Breast epithelium (tissue), 4 donors: ENCODE measurements at places on chromosomes 4 and X.

DNA sequence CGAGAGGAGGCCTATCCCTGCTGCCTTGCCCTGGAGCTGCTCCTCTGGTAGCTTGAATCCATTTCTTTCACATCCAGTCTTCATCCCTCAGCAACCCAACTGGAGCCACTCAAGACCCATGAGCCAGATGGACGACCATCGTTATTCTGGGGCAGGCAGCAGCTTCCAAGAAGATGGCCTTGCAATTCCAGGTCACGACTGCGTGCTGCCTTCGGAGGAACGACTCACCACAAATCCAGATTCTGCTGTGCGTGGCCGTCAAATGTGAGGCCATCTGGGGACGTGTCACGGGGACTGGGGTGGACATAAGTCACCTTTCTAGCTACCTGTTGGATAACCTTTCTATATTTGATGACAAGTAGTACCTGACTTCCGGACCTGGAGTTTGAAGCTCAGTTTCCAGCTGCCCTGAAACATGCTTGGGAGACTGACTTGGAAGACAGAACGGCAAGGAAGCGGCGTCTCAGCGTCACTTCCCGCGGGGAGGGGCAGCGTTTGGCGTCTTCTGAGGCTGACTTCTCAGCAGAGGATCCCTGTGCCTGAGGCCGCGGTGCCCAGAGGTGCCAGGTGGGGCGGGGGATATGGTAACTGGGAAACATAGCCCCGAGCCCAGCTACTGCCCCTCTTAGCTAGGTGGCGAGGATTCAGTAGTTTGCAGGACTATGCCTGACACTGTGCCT is 11.7 kb upstream of the TMEM271 start:
- no peak for DNase-seq

DNA sequence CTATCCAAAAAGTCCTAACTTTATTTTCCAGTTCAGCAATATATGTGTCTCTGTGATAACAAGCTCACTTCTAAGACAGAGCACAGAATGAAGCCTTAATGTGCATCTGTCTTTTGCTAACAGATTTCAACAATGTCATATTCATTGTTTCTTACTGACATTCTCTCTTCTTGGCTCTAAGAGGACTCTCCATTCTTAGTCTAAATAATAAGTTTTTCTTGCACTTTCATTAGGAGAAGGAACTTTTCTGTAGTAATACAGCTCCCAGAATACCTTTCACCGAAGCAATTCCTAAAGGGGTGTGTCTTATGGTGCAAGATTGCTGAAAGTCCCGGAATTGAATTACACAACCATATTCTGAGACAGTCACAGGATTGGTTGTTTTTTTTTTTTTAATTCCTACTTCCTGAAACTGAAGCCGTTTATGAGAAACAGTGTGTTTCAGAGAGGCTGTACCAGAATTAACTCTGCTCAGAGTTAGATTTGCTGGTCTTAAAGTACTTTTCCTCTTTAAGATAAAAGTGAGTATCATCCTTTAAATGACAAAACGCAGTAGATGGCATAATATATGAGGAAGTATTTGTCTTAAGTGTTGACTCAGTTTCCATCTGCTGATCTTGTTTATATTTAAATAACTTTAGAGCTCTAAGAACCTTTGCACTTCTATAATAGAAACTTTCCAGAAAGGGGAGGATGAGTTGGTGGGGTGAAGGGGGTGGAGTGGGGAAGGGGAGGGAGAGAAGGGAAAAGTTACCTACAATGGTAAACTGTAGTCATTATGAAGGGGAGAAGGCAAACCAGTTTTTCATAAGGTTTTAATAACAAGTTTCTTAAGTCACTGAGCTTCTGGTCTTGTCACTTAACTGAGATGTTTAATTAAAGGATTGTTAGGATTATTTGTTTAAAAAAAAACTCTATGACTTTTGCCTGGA is at the start of gene ALPK1:
Gene ALPK1, plus strand, starts transcription at position 421 of the 932 bp plus-strand sequence.
- no peak for DNase-seq

GRCh38 chr4:150173432-150173861 is 95.2 kb downstream of the DCLK2 start:
- no peak for DNase-seq

DNA sequence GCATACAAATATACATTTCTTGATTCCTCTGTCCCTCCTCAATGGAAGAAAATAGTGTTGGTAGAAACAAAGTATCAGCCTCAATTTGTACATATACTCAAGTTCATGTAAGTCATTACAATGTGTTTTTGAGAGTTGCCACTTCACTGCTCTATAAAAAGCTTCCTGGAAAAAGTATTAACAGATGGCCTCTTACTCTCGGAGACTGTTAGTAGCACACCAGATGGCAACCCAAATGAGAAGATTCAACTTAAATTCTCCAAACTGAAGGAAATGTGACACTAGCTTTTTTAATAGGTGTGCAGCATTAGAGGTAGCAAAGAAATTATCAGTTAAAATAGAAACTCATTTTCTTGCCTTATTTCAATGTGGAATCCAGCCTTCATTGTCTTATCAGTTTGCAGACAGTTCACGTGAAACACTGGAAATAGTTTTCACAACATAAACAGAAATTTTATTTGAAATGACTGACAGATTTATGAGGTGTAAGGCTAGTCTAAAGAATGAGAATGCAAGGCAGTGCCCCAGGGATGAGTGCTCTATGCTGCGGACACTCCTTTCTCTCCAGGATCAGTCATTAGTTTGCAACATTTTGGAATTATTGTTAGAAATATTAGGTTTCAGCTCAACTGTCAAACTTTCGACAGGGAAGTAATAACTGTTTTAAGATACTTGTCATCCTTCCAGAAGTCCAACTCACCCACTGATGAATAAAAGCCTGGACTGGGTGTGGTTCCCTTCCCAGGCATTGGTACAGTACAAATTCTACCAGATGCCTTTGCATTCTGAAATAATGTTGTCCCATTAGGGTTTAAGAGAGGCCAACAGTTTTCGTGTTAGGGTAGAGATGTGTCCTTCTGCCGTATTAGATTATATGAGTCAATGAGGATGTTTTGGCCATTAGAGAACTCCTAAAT is 50.9 kb downstream of the IDS start:
- no peak for DNase-seq

GRCh38 chr4:123455360-123455759 is 58.8 kb downstream of the SPRY1 start:
- DNase-seq: no peak

- no peak for DNase-seq
Observed at GRCh38 chr4:108885211-108885610, 122.4 kb upstream of the ETNPPL start.

- DNase-seq: no peak
Observed at GRCh38 chrX:148695255-148695654, 194.8 kb downstream of the AFF2 start.

GRCh38 chr4:155972098-155972497 is 18.4 kb upstream of the CTSO start:
- DNase-seq: no peak

DNA sequence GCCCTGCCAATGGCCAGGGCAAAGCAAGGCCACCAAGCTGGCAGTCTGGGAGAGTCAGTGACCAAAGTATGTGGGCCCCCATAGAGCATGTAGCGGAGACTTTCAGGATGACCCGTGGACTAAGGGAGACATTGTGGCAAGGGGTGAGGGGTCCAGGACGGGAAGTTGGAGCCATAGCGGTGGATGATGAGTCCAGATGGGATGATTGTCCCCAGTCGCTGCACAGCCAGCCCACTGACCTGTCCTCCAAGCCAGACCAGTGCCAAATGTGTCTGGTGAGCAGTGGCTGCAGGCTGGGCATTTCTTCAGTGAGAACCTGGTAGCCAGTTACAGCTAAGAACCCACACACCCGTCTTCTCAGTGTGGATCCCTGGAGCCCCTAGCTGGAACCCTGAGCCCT is 34.3 kb downstream of the ZNF185 start:
- DNase-seq: no peak

- no peak for DNase-seq
Observed at GRCh38 chr4:128388352-128388630, 100.7 kb upstream of the PGRMC2 start.

DNA sequence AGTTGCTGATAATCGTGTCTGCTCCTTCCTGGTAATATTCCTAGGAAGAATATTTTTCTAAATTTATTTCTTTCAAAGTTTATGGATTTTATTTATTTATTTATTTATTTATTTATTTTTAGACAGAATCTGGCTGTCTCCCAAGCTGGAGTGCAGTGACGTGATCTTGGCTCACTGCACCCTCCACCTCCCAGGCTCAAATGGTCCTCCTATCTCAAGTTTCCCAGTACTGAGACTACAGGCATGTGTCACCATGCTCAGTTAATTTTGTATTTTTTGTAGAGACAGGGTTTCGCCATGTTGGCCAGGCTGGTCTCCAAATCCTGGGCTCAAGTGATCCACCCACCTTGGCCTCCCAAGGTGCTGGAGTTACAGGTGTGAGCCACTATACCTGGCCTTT is 48.9 kb downstream of the PDLIM5 start:
- no peak for DNase-seq

DNA sequence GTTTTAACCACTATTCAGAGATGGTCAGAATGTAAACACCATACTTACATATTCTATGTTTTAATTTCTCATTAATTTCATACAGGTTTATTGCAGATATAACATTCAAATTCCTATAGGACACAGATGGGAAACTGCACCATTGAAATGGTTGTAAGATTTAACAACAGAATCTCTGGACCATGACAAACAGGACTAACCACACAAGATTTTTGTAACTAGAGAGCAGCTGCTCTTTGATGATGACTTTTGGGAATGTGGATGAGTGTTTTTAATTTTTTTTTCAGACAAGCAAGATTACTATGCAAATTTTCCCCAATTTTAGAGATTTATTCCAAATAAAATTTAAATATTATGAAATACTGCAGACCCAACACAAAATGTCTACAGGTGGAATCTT is 610.2 kb downstream of the PCDH18 start:
- no peak for DNase-seq

DNA sequence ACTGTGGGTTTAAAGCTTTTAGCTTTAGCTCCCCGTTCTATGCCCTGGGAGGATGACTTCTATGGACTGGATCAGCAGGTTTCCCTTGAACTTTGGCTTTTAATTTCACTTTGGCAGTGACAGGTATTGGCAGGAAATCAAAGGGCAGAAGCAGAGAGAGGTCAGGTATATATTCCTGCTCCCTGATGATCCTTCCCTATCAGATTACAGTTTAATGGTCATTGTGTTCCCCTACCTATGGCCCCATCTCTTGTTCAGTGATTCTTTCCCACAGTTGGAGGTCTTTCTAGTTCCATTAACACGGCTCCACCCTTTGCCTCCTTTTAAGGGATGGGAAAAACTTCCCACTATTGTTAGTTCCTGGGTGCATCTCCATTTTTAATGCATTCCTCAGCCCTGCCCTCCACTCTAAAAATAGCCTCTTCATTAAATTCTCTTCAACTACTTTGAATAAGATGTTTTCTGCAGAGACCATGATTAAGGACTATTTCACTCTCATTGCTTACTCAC is 107.8 kb upstream of the TMEM47 start:
- no peak for DNase-seq

GRCh38 chr4:55510685-55511084 is 36.0 kb downstream of the CLOCK start:
- DNase-seq: no peak

DNA sequence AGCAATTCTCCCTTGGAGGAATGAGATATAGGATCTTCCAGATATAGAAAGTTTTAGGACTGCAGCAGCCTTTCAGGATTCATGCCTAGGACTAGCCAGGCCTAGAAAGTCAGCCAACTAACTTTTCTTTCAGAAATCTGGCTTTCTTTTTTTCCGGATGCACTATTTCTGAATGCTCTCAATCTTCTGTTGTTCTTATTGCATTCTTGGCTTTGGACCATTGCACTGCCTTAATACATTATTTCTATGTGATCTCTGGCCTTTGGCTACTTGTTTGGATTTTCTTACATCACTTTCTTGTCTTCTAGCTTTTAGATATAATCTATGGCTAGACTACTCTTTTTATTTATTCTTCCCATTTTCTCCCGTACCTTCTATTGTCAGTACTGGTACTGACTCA is 813.1 kb upstream of the HTR2C start:
- DNase-seq: no peak

- DNase-seq: no peak
Observed at GRCh38 chrX:97266406-97267121, 382.9 kb downstream of the RPA4 start.

GRCh38 chr4:77076889-77077635 is 1.3 kb upstream of the CCNI start:
- DNase-seq: no peak

DNA sequence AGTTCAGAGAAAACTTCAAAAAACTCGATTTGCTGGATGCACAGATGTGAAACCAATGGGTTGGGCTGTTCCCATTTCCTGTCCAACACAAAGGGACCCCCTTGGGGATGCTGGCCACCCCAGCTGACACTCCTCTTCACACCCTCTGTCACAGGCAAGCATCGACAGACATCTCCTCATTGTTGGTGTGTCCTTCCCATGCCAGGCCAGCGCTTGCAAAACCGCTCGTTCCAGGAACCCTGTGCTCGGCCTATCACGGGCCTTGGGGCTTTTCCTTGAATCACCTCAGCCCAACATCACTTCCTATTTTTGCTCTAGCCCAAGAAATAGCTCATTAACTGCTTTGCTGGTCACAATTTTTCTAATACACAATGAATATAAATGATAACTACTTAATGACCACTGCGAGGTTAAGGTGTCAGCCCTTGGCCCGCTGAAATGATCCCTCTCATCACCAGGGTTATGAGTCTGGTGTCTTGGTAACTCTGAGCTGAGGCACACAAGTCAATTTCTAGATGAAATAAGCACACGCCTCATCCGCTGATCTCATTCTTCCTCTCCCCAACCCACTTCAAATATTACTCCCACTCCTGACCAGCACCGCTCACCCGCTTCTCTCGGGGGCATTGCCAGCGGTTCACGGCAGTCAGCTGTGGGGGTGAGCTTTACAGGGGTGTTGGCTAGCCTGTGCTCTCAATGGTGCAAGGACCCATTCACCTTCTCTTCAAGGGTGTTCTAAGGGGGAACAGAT is 32.3 kb downstream of the BCOR start:
- DNase-seq: no peak

- DNase-seq: no peak
Observed at GRCh38 chrX:78377186-78377585, 49.8 kb upstream of the CYSLTR1 start.

- DNase-seq: no peak
Observed at GRCh38 chr4:83112231-83112630, 2.3 kb downstream of the PLAC8 start.

DNA sequence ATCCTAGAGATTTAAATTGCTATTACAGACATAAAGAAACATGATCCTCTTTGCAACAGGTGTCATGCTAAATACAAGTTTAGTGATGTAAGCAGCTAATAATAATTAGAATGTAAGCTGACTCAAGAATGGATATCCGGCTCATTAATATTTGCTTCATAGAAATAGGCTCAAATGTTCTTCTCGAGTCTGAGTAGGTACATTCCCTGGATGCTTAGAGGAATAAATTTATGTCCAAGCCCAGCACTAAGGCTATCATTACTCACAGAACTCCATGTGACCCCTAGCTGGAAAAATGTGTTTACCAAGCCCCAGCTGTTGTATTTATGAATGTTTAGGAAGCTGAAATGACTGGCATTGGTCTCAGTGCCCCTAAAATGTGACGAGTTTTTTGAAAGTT is 87.6 kb upstream of the TSPAN7 start:
- no peak for DNase-seq

- no peak for DNase-seq
Observed at GRCh38 chr4:54909961-54910360, 215.4 kb downstream of the KDR start.

- DNase-seq: no peak
Observed at GRCh38 chr4:174352061-174352819, 68.5 kb downstream of the CEP44 start.

- DNase-seq: no peak
Observed at GRCh38 chr4:183906489-183906738, 1.3 kb downstream of the STOX2 start.
